ENCODE measurements at places on chromosomes 12 and 14.

- DNase-seq = no peak
Observed at GRCh38 chr12:30985814-30986452, 59.4 kb downstream of the TSPAN11 start.

GRCh38 chr14:72549026-72549425 lies 344.9 kb downstream of the DPF3 start:
- no peak for DNase-seq

DNA sequence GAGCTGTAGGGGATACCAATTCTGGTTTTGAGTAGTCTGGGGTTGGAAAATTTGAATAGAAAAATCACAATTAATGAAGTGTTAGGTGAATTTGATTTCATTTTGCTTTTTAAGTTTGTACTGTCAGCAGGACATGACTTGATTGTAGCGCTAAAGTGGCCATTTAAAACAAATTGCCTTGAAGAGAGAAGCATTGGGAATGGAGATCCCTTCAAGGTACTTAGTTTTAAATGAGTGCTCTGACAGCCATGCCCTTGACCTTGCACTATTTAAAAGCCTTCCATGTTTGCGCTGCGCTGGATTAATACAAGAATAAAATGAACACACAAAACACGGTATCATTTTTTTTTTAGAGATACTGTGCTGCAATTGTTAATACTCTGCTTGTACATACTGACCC lies 345.9 kb downstream of the NAV3 start:
- no peak for DNase-seq

DNA sequence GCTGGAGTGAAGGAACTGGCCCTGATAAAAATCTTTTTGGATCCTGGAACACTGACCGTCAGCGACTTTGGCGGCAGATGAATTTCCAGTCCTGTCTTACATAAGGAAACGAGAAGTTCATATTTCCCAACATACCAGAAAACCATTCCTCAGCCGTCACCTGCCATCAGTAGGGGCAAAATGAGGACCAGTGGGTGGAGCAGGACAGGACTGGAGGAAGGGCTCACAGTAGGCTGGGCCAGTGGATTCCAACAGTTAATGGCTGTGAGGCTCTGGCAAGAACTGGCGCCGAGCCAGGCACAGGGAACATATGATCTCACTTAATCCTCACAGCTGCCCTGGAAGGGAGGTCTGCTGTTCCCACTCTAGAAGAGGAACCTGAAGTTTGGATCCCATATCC lies 67.2 kb upstream of the FAM181A start:
- no peak for DNase-seq

- no peak for DNase-seq
Observed at GRCh38 chr14:105030194-105030593, 9.3 kb upstream of the CDCA4 start.

DNA sequence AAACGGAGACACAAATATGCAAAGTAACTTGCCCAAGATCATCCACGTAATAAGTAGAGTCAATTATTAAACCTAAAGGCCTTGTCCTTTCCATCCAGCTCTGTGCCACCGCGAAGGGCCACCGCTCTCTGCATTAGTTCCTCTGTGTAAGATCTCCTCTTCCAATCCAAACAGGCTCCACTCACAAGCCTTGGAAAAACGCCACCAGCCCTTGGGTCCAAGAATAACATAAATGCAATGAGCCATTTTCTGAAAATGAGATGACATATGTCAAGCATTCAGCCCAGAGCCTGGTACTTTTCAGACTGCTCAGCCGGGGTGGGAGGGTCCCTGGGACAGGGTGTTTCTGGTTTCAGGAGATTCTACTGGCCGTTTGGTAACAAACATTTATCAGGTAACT lies 30.0 kb downstream of the DGLUCY start:
- no peak for DNase-seq

DNA sequence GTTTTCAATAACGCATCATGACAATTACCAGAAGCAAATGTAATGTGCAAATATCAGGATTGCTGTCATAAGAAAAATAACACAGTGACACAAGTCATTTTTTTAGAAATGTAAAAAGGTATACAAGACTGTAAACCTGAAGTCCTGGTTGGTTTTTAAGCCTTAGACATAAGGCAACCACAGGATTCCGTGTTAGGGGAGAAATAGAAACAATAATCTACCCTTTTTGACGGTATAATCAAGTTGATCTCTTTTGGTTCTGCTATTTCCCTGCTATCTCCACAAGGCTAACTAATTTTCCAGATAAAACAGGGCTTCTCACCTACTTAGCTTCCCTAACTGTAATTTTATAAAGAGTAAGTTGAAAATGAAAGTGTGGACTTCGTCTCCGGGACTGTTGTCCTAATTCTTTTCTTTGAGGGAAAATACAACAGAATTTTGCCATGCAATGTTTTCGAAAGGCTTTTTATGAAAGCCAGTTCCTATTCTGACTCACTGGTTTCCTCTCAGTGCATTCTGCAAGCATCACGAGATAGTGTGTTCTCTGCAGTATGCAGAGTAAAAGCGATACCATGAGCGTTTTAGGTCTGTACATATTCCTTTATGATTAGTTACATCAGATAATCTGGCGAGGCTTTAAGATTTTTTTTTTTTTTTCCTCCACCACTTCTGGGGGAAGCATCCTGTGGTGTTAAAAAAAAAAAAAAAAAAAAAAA lies 10.6 kb downstream of the MYO1H start:
- DNase-seq = no peak

- no peak for DNase-seq
Observed at GRCh38 chr12:104930388-104931326, 27.4 kb downstream of the SLC41A2 start.

GRCh38 chr12:96195845-96196451 lies 1.8 kb downstream of the ELK3 start:
- DNase-seq = no peak

GRCh38 chr12:13116259-13116658 lies 12.8 kb upstream of the GSG1 start:
- DNase-seq = no peak

DNA sequence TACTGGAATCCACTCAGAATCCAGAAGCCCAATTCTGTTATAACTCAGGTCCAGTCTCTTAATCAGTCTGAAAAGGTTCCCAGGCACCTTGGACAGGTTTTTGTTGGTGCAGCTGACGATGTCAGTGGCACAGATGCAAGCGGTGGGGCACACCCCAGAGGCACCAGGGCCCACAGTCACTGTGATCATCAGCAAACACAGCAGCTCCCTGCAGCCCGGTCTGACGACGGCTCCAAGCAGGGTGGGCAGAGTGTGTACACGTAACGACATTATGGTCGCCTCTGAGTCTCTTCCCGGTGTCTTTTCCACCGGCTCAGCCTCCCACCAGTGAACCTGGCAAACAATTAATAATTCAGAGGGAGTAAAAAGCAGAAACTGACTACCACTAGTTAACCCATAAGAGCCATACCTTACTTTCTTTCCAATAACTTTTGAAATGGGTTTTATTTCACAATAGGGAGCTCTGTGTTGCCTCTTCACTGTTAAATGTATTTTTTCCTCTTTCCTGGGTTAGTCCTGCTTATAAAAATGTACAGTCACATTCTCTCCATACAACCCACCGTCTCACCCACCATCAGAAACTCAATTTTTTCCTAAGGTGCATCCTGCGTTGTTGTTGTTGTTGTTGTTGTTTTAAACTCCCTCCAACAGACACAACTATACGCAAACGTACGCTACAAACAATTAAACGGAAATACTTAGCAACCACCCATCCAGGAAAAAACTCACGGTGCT lies 521 bp upstream of the PCED1B start:
- no peak for DNase-seq

DNA sequence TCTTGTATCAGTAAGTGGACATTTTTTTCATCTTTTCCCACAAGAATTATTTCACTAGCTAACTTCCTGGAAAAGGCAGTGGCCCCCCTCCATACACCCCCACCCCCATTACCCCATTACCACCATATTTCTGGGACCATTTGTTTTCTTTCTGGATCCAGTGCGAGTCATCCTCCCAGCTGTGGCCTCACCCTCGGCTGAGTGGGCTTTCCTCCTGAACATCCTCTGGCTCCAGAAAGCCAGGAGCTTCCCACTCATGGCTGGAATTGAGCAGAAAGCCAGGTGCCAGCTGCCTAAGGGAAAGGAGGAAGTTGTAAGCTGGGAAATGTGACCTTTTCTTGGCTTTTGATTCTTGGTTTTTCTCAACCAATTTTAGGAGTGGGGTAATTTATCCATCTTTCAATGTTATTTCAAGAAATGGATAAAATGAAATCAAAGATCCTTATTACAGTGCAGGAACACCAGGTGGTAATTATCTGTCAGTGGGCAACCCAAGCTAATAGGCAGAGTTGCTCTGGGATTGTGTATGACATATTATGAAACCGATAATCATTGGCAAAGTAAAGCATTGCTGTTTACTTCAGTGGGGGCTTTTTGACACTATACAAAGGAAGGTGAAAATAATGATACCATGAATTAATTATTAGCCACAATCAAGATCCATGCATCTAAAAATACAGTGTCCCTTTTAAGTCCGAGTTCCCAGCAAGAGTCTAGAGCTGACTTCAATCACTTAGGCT lies 124.6 kb downstream of the KICS2 start:
- no peak for DNase-seq

- no peak for DNase-seq
Observed at GRCh38 chr12:116186482-116187150, 90.9 kb downstream of the MED13L start.

- DNase-seq = no peak
Observed at GRCh38 chr12:81461163-81461562, 298.0 kb downstream of the PPFIA2 start.

GRCh38 chr14:37037636-37038387 lies 134.6 kb downstream of the SLC25A21 start:
- DNase-seq = no peak

- DNase-seq = no peak
Observed at GRCh38 chr12:111256629-111257434, 112.1 kb downstream of the PHETA1 start.

DNA sequence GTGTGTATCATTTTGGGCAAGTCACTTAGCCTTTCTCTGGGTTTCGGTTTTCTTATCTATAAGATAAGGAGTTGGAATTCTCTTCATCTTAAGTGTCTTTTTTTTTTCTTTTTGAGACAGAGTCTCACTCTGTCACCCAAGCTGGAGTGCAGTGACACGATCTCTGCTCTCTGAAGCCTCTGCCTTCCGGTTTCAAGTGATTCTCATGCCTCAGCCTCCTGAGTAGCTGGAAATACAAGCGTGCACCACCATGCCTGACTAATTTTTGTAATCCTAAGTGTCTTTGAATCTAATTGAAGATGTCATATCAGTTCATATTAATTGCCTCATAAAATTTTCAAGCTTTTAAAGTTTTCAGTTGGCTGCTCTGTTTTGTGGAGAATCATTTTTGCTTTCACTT lies 4.0 kb downstream of the SRGAP1 start:
- no peak for DNase-seq

DNA sequence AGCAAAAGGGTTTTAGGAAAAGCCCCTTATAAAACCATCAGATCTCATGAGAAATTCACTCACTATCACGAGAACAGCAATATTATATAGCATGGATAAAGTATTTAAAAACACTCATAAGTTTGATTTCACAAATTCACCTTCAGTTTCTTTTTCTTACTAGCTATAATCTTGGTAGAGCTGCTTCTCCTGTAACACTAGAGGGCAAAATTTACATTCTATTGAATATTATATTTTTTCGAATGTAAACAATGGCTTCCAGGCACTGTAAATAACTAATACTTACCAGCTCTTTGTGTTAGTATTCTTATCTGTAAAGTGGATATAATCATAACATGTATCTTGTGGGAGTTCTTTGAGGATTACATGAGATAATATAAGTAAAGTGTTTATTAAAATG lies 259.6 kb downstream of the CCER1 start:
- DNase-seq = no peak

GRCh38 chr12:20350026-20350425 lies 18.3 kb upstream of the PDE3A start:
- DNase-seq = no peak
